Caco-2 (cell line): ENCODE measurements at places on chromosomes 12 and 14. TPM values are rescaled to one million over a fixed set of nuclear protein-coding genes. Genes with fewer than 3 reads are reported as not detected.

The SLC16A7 gene
- 5.5 and 6.6 TPM in 2 replicates for total RNA-seq

The RERG gene
- total RNA-seq, result 0.37 TPM in 1 of 2 replicates, not detected in the other

The TAS2R8 gene
- total RNA-seq, result not detected in 2 replicates

The EFS gene
- total RNA-seq, result 0.14 and 0.16 TPM in 2 replicates

The ARHGAP9 gene
- 0.75 and 1.8 TPM in 2 replicates for total RNA-seq

- H3K27ac ChIP-seq, result no peak overlapping the region
- DNase-seq, result no peak
Observed at GRCh38 chr12:118842866-118843265, 138.5 kb upstream of the SRRM4 start.

DNA sequence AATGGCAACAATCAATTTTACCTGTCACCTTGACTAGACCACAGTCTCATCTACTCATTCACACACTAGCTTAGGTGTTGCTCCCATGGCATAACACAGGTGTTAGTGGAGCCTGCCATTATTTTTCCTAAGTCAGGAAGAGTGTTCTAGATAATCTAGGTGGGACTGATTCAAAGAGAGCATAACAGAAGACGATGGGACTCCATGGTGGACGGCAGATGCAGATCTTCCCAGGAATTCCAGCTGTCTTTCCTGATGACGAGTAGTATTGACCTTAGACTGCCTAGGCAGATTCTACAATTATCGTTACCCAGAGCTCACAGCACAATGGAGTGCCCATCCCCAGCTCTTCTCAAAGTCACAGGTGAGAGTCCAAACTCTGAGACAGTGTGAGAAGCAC, 589.0 kb downstream of the TMEM121 start:
- H3K36me3 ChIP-seq, result no peaks in the 10 kb centered on the region
- no peak for DNase-seq
- H3K27ac ChIP-seq, result no peak overlapping the region
- no peaks in the 10 kb centered on the region for H3K4me1 ChIP-seq
- H3K27me3 ChIP-seq, result no peaks in the 10 kb centered on the region

GRCh38 chr12:124621296-124621660, 53.9 kb upstream of the NCOR2 start:
- no peaks in the 10 kb centered on the region for H3K27me3 ChIP-seq
- no peak overlapping the region for H3K4me3 ChIP-seq

- no peak overlapping the region for H3K4me3 ChIP-seq
- H3K27me3 ChIP-seq, result no peaks in the 10 kb centered on the region
- H3K27ac ChIP-seq, result no peak overlapping the region
Observed at GRCh38 chr12:59383079-59383822, 212.6 kb upstream of the SLC16A7 start.

- no peaks in the 10 kb centered on the region for H3K36me3 ChIP-seq
- no peak overlapping the region for H3K27ac ChIP-seq
- no peaks in the 10 kb centered on the region for H3K27me3 ChIP-seq
- H3K4me1 ChIP-seq, result peaks cover 8% of the 10 kb centered on the region
- DNase-seq, result no peak
- H3K4me3 ChIP-seq, result no peak overlapping the region
Observed at GRCh38 chr14:64340560-64341196, 46.5 kb upstream of the ESR2 start.
